D341Med (cell line): ENCODE measurements at places on chromosomes 3 and 15.
A peak's percentile ranks its signal among the peaks of the same experiment; 100 is the strongest.

GRCh38 chr3:133894353-133895207 is 1.1 kb downstream of the RAB6B start:
- peak; percentile 67 for DNase-seq

GRCh38 chr3:178629430-178630178 is 93.4 kb downstream of the KCNMB2 start:
- no peak for DNase-seq

- no peak for DNase-seq
These were observed 76.2 kb downstream of the CCK start for GRCh38 chr3:42189736-42190135.

- DNase-seq, result no peak
These were observed 19.8 kb upstream of the STRIT1 start for GRCh38 chr3:155313300-155313699.

DNA sequence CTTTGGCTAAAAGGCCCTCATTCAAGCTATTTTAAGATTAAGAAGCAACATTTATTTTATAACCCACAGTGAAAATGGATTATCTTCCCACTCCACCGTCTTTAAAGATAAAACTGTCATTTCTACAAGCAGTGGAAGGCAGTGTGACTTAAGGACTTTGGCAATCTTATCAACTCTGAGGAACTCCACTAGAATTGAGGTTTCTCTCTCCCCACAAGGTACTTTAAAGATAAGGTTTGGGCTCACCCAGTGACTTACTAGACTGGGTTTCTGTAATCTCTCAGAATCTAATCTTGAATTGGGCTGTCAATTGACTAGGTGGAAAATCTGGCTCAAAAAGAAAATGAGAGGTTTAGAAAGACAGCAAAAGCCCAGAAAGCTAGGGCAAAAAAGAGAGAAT is 21.7 kb downstream of the ZNF385D start:
- DNase-seq, result no peak

DNA sequence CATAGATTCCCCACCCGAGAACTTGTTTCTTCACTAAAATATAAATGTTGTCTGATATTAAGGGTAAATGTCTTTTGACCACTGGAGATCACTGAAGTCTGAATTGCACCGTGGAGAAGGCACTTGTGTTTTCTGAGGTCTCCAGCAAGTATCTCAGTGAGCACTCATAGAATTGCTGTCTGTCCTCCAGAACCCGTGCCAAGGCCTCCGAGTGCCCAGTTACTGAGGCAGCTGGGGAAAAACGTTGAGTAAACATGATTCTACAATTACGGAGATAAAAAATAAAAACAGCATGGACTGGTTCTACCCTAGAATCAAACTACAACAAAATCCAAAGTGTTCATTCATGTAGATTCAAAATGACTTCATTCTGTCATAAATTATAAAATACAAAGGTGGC is 60.0 kb downstream of the MLH1 start:
- DNase-seq, result no peak

- no peak for DNase-seq
These were observed 28.5 kb downstream of the TRIM42 start for GRCh38 chr3:140706360-140706759.
